ENCODE measurements at places on chromosomes 2 and 18.

GRCh38 chr2:60292242-60292641 lies 261.2 kb downstream of the BCL11A start:
- DNase-seq, result no peak

DNA sequence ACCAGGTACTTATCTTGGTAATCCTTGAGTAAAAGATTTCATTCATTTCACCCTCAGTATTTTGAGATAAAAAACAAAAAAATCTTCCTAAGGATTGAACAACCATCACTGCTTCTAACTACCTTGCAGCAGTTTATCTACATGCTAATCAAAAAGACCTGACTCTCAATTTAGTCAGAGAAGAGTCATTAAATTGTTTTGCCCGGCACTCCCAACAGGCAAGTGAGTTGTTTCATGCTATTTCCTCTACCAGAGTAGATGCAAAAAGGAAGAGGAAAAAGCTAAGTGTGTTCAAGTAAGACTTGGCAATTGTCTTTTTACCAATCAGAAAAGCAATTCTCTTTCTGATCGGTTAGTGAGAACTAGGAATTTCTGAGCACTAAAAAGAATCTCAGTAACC lies 39.5 kb downstream of the MYO5B start:
- no peak for DNase-seq

GRCh38 chr2:138182250-138182936 lies 218.1 kb downstream of the HNMT start:
- no peak for DNase-seq

- no peak for DNase-seq
Observed at GRCh38 chr2:105143094-105143466, 98.5 kb upstream of the GPR45 start.

- DNase-seq, result no peak
Observed at GRCh38 chr2:96733931-96734330, 5.9 kb downstream of the LMAN2L start.

- no peak for DNase-seq
Observed at GRCh38 chr18:50924372-50924771, 43.5 kb upstream of the ELAC1 start.

DNA sequence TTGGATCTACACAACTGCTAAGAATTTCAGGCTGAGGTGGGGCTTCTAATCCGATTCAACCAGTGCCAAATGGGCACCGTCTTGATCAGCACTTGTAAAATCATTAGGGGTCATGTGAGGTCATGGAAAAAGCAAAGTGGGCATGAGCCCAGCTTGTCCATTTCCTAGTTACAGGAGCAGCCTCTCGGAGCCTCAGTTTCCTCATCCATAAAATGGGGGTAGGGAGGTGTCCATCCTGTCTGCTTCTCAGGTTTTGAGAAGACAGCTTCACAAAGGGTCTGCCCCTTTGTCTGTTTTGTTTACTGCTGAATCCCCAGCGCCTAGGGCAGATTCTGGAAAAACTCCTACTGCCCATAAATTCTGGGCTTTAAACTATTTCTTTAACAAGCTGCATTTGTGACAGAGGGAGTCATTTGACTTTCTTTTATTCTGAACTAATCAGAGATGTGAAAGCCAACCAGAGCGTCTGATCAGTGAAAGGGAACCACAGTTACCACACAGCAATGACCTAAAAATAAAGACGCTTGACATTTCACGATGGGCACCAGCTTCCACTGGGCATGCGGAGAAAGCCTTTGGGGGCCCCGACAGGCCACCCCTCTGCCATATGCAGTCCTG lies 38.9 kb downstream of the DNMT3A start:
- no peak for DNase-seq

GRCh38 chr2:241267249-241268067 lies 48.0 kb downstream of the HDLBP start:
- no peak for DNase-seq

- DNase-seq, result no peak
Observed at GRCh38 chr2:28926847-28927246, 32.4 kb downstream of the WDR43 start.

DNA sequence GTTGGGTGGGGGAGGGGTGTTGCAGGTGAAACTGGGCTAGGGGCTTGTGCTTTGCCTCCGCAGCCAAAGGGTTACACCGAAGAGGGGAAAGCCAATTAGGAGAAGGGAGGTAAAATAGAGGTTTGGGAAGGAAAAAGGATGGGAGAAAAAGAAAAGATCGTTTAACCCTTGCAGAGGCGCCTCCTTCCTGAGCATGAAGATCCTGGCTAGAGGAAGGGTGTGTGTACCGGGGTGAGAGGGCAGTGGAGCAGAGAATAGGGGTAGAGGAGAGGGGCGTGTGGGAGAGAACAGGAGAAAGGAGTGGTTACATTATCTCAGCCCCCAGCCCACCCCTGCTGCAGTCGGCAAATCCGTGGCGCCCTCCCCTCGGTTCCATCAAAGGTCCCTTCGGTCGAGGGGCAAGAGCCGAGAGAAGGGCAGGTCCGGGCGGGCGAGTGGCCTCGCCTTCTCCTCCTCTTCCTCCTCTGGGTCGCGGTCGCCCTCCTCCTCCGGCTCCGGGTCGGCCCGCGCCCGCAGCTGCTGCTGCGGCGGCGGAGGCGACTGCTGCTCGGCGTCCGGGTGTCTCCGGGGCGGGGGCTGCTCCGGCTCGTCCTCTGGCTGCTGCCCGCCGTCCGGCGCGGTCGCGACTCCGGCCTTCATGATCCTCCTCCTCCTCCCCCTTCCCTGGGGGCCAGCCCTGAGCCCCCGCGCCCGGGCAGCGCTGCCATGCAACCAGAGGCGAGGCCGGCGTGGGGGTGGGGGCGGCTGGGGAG lies 1.1 kb downstream of the MARCHF4 start:
- no peak for DNase-seq
